ENCODE measurements at places on chromosomes 4 and X.

DNA sequence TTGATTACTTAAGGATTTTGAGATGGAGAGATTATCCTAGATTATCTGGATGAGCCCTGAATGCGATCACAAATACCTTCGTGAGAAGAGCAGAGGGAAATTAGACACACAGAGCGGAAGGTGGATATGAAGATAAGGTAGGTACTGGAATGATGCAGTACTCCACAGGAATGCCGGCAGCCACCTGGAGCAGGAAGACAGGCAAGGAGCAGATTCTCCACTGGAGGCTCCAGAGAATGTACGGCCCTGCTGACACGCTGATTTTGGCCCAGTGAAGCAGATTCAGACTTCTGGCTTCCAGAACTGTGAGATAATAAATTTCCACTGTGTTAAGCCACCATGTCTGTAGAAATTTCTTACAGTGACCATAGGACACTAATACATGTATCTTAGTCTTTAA lies 79.4 kb upstream of the PITX2 start:
- DNase-seq: no peak

DNA sequence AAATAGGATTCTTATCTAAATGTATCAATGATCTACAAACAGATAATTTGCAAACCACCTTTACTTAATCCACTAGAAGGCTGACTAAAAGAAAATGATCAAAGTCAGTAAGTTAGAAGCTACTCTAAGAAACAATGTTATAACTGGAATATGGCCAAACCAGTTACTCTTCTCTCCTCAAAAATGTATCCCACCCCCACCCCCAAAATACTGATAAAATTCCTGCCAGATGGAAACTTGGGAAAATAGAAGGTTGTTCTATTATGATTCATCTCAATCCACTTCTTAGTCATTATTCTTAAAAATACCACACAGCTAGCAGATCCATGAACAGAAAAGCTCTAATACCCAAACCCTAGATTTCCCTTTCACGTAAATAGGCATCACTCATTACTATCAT lies 206.4 kb downstream of the KLHL13 start:
- no peak for DNase-seq

GRCh38 chr4:124902001-124902515 lies 189.5 kb upstream of the ANKRD50 start:
- DNase-seq: no peak

GRCh38 chr4:52421811-52422213 lies 237.3 kb downstream of the USP46 start:
- no peak for DNase-seq

GRCh38 chrX:124529786-124530185 lies 183.4 kb downstream of the SH2D1A start:
- no peak for DNase-seq

DNA sequence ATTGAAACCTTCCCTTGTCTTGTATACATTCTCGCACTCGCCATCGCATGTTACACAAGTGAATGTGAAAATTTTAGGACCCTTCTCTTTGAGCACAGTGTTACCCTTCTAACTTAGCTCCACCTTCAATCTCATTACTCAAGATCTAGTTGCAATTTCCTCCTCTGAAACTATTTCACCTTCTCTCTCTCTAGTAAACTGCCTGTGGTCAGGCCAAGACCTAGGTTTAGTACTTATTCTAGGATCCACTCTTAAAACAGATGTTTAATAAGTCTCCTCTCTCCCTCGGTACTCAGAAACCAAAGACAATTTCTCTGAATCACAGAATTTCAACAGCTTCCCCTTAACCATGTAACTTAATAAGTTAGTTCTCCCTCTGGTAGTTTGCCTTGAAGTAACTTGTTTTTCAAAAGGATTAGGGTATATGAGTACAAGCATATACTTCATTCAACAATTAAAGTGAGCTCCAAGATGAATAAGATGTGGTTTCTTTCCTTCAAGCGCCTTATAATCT lies 156.0 kb downstream of the SH3KBP1 start:
- no peak for DNase-seq

GRCh38 chr4:42751587-42751986 lies 94.7 kb upstream of the ATP8A1 start:
- DNase-seq: no peak

GRCh38 chrX:1582686-1583437 lies 8.5 kb upstream of the AKAP17A start:
- no peak for DNase-seq

- no peak for DNase-seq
Observed at GRCh38 chrX:149037281-149037870, 467.7 kb downstream of the IDS start.

- DNase-seq: no peak
Observed at GRCh38 chrX:22059775-22060174, 27.6 kb downstream of the PHEX start.

GRCh38 chrX:112751076-112751475 lies 71.3 kb upstream of the LHFPL1 start:
- no peak for DNase-seq

DNA sequence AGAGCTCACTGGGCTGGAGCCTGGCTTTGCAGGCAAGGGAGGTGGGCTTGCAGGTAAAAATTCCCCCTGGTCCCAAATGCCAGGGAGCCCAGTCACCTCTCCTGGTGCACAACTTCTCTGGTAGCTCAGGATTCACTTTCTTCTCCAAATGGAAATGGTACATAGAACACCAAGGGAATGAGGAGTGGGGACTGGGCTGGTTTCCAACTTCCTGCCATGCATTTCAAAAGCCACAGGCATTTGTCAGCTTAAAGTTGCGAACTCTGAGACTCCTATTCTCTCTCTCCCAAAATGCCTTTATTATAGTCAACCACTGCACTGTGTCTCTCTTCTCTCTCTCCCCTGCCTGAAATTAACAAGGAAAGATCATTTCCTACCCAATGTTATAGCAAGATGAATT lies 177.3 kb downstream of the GRIA3 start:
- DNase-seq: no peak

- no peak for DNase-seq
Observed at GRCh38 chr4:2673157-2673556, 83.0 kb downstream of the TNIP2 start.

DNA sequence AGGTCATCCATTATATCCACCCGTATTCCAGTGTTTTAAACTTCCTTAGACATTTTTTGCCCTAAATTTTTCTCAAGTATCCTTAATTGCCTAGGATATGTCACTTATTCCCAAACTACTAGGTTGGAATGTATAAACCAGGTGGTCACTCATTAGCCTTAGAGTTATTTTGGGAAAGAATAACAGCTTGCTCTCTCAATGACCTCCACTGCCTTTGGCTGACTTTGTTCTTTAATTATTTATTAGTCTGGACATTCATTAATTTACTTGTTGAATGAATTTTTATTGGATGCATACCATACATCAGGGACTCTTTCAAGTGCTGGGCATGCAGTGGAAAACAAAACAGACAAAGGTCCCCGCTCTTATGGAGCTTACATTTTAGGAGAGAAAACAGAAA lies 609.3 kb upstream of the IGFBP7 start:
- no peak for DNase-seq

All from D721Med (cell line).